ENCODE measurements at places on chromosomes 12 and 14.

- DNase-seq, result peak; percentile 47
Observed at GRCh38 chr12:64065881-64066451, 156.1 kb downstream of the KICS2 start.

DNA sequence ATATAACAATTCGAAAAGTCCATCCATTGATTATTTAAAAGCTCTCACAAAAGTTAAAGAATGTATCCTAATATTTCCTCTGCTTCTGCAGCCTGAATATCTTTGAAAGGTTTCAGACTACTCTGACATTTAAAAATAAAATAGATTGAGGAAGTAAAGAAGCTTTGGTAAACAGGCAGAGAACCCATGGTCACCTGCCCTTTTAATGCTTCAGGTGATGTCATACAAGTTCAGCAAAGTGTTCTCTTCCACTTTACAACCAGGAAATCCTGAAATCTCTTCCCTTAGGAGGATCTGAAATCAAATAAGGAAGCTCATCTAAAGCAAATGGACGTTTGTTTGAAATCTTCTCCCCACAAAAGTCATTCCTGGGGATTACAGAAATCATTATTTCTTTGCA, 322.4 kb downstream of the PDZRN4 start:
- DNase-seq, result no peak

DNA sequence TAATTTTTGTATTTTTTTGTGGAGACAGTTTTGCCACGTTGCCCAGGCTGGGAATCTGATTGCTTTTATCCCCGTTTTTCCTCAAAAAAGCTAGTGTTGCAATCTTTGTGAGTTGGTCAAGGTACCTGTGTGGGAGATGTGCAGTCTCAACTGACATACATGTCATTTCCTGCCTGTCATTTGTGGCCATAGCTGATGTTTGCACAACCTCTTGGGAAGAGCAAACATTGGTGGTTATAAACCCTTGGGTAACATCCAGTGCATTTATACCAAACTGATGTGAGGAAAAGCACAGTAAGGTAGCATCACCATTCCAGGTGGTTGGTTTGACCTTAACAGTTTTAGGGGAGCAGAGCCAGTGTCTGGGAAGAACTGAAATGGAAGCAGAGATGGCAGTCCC, 54.7 kb downstream of the ATG14 start:
- DNase-seq, result no peak

DNA sequence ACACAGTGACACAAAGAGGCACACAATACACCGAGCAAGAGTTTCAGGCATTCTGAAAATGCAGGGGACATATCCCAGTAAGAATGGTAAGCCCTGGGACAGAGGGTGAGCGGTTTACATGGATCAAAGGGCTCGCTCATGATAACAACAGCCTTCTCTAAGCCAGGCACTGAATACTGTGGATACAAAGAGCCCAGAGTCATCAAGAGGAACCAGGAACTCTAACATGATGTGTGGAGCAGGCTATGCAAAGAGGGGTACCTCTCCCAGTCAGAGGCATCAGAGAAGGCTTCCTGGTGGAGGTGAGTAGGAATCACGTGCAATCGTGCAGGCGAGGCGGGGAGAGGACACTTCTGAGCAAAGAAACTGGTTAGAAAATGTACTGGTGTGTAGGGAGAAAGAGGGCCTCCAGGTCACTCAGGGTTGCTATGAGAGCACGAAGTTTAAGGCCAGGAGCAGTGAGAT, 76.9 kb upstream of the EEA1 start:
- no peak for DNase-seq

DNA sequence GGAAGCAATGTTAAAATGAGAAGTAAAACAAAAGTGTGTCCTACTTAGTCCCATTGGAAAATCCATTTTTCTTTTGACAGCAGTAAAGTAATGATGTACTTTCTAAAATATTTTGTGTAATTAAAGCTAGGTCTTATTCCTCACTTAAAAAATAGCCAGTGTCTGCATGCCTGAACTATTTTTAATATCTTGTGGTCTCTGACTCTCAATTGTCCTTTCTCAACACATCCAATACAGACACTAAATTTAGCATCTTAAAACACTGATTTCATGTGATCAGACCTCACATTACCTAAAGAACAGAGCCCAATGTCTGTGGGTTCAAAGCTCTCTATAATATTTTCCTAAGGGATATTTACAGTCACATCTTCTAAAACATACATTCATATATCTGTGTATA, 108.0 kb downstream of the DERA start:
- DNase-seq, result peak; percentile 58

- DNase-seq, result no peak
Observed at GRCh38 chr12:12546314-12546772, 16.3 kb downstream of the DUSP16 start.

DNA sequence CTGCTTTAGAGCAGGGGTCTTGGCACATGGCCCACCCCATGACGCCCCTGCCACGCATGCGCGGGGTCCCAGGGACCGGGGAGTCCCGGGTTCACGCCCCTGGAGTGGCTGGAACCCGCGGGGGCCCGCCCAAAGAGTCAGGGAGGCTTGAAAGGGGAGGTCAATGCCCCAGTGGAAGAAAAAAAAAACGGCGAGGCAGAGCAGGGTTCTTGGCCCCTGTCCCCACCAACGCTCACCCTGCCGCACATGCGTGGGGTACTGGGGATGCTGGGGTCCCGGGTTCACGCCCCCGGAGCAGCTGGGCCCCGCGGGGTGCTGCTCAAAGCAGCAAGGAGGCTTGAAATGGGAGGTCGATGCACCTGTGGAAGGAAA, 319.1 kb downstream of the ALG10 start:
- DNase-seq, result no peak

GRCh38 chr12:28021704-28022103, 49.2 kb upstream of the PTHLH start:
- no peak for DNase-seq

DNA sequence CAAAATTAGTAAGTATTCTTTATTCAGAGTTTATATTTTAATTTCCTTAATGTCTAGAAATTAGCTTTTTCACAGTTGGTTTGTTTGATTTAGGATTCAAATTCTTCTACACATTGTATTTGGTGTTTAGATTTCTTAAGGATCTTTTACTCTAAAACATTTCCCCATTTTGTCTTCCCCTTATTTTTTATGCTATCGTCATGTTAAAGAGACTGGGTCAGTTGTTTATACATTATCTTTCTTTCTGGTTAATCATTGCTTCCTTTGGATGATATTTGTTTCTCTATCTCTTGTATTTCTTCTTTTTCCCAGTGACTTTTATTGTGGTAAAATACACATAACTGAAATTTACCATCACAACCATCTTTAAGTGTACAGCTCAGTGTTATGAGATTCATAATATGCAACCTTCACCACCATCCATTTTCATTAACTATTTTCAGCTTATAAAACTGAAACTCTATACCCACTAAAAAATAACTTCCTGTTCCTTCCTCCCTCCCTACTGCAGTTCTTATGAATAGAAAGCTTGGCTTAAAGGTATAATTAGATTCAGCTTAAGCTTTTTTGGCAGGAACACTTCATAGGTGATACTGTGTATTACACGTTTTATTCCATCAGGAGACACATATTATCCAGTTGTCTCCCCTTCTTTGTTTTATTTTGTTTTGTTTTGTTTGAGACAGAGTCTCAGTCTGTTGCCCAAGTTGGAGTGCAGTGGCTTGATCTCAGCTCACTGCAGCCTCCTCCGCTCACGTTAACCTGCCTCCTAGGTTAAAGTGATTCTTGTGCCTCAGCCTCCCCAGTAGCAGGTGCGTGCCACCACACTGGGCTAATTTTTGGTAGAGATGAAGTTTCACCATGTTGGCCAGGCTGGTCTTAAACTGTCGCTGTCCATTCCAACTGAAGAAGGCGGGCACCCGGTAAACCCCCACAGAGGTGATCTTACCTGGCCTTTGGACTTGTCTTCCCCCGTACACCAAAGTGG, 45.0 kb downstream of the NOPCHAP1 start:
- DNase-seq, result no peak

- DNase-seq, result peak; percentile 22
Observed at GRCh38 chr12:131454418-131455217, 256.3 kb upstream of the SFSWAP start.

DNA sequence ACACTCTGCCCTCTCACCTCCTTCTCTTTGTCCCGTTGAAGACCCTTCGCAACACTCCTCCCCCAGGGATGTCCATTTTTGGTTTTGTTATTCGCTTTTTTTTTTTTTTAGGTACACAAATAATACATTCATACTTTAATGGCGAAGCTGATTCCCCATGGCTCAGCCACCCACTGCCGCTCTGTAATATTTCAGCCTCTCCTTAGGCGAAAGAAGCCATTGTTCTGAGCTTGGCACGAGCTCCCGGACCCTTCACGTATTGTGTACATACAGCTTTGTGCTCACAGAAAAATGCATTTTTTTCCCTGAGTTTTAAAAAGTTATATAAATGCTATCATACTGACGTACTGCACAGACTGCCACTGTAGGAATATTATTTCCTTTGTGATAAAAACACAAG, 115.0 kb downstream of the TMEM132C start:
- DNase-seq, result no peak

DNA sequence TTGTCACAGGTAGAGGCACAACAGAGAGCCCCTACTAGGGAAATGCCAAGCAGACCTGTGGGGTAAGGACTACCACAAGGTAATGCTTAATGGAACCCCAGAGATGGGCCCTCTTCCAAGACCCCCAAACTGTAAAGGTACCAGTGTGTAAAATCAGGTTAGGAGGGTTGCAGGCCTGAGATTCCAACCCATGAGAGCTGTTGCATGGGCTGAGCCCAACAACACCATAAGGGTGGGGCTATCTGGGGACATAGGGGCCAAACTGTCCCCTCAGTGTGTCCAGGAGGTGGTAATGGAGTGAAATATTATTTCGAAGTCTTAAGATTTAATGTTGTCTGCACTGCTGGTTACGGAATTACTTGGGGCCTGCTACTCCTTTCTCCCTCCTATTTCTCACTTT, 620.2 kb downstream of the ETNK1 start:
- DNase-seq, result no peak

GRCh38 chr14:85549697-85550096, 19.8 kb downstream of the FLRT2 start:
- no peak for DNase-seq

- no peak for DNase-seq
Observed at GRCh38 chr14:103463149-103463548, 59.5 kb downstream of the CKB start.

DNA sequence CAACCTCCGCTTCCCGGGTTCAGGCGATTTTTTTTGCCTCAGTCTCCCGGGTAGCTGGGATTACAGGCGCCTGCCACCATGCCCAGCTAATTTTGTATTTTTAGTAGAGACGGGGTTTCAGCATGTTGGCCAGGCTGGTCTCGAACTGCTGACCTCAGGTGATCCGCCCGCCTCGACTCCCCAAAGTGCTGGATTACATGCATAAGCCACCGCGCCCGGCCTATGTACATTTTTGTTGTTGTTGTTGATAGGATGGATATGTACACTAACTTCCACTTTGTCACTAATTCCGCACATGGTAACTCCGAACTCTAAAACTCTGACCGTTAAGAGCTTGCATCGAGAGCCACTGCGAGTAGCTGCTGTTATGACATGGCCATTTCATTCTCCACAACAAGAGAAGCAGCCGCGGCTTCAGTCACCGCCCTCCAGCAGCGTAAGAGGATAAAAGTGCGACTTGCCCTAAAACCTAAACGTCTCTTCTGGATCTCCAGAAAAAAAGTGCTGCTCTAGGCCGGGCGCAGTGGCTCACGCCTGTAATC, 742 bp upstream of the MARS1 start:
- no peak for DNase-seq

DNA sequence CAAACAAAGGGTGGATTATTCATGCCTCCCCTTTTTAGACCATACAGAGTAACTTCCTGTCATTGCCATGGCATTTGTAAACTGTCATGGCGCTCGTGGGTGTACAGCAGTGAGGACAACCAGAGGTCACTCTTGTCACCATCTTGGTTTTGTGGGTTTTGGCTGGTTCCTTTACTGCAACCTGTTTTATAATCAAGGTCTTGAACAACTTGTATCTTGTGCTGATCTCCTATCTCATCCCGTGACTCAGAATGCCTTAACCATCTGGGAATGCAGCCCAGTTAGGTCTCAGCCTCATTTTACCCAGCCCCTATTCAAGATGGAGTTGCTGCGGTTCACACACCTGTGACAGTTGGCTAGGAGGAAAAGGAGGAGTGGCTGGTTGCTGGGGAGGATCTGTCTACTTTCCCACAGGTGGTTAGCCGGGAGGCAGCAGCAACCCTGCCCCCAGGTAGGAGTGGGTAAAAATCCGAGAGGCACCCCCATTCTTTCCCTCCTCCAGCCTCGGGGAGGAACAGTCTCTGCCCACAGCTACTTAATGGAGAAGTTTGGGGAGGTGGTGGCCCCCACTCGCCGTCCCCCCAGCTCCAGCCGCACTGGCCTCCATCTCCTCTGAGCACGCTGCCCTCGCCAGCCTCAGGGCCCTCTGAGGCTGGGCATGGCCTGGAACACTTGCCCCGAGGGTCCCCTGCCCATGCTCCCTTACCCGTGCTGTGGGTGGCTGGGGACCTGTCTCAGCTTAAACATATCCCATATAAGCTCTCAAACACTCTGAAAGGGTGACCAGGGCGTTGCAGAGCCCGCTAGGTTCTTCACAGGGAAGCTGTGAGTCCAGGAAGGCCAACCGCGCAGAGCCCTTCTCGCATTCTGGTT, 41.7 kb downstream of the SMIM41 start:
- DNase-seq, result no peak

DNA sequence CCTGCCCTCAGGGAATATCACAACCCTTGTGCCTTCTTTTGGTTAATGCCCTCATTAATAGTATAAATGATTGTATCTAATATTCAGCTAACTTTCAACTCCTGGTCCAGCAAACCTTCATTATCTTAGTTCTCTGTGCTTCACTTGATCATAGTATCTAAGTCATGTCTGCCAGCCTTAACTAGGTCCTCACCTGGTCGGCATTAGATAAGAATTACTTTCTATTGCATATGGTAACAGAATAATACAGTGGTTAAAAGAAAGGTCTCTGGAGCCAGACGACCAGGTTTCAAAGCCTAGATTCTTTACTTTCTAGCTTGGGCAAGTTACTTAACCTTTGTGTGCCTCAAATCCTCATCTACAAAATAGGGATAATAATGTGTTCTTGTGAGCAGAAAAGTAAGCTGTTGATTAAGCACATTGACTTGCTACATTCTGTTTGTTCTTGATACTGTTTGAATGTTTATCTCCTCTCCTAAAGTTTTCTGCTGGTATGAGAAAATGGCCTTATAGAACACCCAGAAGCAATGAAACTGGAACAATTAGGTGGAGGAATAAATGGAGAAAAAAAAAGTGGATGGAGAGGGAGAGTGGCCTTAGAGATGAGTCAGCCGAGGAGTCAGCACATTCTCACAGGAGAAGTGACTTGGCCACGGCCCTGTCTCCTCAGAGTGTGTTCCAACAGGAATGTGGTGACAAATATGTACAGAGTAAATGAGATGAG, 176.1 kb downstream of the SLC25A21 start:
- DNase-seq, result peak; percentile 77

- no peak for DNase-seq
Observed at GRCh38 chr14:91111443-91111842, 2.4 kb upstream of the DGLUCY start.

- no peak for DNase-seq
Observed at GRCh38 chr14:98997526-98998205, 274.3 kb downstream of the BCL11B start.

- DNase-seq, result no peak
Observed at GRCh38 chr14:89730687-89731086, 223.8 kb downstream of the EFCAB11 start.
